ENCODE measurements at places on chromosomes 2 and 18. TPM values are rescaled to one million over a fixed set of nuclear protein-coding genes. Genes with fewer than 3 reads are reported as not detected.

Gene ABCG5
- not detected for total RNA-seq

Gene NUP35
- total RNA-seq = 5.0 TPM

Gene DCDC2C
- total RNA-seq = not detected

Gene PPP1R1C
- total RNA-seq = not detected

Gene SULT1C2
- not detected for total RNA-seq

Gene GCG
- not detected for total RNA-seq

Gene SH3RF3
- total RNA-seq = 11.6 TPM

Gene FOXI3
- total RNA-seq = not detected

Gene ZSWIM2
- not detected for total RNA-seq

Gene OTX1
- not detected for total RNA-seq

Gene RASGRP3
- 11.2 TPM for total RNA-seq

Gene OTOS
- not detected for total RNA-seq

Gene CAPN14
- total RNA-seq = not detected

Gene C2orf72
- total RNA-seq = not detected

Gene POTEE
- total RNA-seq = not detected

Gene OXER1
- not detected for total RNA-seq

Gene CXCR2
- total RNA-seq = not detected

Gene PRKAG3
- total RNA-seq = not detected

Gene GFPT1
- total RNA-seq = 69.4 TPM

Gene ALPG
- not detected for total RNA-seq

Gene UCN
- total RNA-seq = 1.1 TPM

Gene CHMP1B
- 54.3 TPM for total RNA-seq

Gene ASTL
- total RNA-seq = not detected

Gene SERPINB11
- total RNA-seq = not detected

Data from placental pericyte (primary cell).